ENCODE measurements at places on chromosomes 3 and 15.

DNA sequence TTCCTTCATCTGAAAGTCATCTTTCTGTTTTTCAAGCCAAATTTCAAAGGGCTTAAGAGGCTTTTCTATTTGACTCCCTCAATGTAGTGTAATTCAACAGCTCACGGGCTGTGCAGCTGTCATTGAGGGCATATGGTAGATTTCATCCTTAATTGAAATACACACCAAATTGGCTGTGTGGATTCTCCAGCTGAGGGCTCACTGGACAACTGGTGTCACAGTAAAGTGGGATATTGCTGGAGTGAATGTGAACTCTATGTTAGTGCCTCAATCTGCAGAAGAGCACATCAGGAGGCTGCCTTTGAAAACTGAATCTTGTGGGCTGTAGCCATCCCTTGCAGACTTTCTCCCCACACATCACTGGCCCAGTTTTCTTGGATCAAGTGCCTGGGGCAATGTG, 120.1 kb downstream of the GALK2 start:
- no peak for DNase-seq

- no peak for DNase-seq
These were observed 64.9 kb upstream of the SELENOK start for GRCh38 chr3:53956586-53956985.

- no peak for DNase-seq
These were observed 57.2 kb downstream of the CHSY1 start for GRCh38 chr15:101194546-101195125.

GRCh38 chr15:37097144-37097919, 3.0 kb downstream of the MEIS2 start:
- no peak for DNase-seq

- DNase-seq, result no peak
These were observed 3.7 kb downstream of the EOMES start for GRCh38 chr3:27718459-27718858.

DNA sequence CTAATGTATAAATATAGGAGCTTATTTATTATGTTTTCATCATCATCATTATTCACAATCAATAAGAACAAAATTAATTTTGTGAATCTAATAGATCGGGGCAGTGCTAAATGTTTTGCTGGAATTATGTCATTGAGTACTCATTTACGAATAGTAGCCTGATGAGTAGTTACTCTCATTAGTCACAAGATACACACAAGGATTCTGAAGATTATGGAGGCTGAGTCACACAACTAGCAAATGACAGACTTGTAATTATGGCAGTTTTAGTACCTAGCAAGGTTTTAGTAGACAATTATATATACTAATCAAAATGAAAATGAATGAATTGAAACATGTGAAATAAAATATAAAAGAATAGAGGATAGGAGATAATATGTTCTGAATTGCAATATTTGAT, 954.2 kb downstream of the CADM2 start:
- DNase-seq, result no peak

GRCh38 chr3:31106204-31106603, 211.7 kb upstream of the GADL1 start:
- DNase-seq, result no peak

- DNase-seq, result no peak
These were observed 220.6 kb downstream of the SLCO3A1 start for GRCh38 chr15:92074101-92074500.

GRCh38 chr15:38176155-38176554, 76.5 kb upstream of the SPRED1 start:
- no peak for DNase-seq

DNA sequence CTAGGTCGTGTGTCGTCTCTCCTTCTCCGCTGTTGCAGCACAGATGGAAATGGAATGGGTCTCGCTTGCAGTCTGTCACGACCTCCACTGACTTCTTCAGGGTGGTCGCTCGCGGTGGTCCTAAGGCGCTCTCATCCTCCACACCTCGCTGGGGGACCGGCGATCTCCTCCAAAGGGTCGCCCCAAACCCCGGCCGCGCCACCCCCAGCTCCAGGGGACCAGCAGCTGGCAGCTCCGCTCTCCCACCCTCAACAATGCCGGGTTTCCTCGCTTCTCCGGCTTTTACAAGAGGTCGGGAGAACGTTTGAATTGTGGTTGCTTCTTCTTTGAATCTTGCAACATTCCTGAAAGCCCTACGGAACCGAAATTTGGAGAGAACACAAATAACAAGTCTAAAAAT, 25.9 kb downstream of the SERP1 start:
- no peak for DNase-seq

DNA sequence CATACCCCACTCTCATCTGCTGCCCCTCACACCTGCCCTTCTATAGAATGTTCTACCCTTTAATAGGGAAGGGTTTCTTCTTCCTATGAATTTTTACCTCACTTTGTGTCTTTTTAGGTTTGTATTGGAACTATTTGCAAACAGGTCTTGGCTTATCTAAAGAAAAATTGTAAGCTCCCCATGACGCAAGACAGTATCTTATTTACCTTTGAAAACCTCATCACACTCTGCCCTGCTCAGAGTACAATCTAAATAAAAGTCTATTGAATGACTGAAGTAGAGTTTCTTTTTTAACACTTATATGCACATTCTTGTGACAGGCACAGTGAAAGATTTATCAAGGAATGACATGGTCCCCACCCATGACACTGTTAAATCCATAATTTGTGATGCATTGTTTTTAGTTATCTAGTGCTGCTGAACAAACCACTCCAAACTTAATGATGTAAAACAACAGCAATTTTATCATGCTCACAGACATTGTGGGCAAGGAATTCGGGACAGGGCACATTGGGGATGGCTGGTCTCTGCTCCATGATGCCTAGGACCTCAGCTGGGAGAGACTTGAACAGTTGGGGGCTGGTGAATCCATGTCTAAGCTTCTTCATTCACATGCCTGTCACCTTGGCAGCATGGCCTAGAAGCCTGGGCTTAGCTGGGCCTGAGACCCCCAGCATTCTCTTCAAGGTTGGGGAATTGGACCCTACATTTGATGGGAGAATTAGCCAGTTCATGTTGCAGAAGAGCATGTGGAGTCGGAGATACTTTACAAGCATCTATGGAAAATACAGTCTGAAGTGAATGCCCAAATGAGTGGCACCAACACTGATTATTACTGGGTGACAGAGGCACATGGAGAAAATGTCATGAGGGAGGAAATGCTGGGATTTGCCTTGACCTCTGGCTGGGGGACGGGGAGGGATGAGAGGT, 252.2 kb upstream of the CTDSPL start:
- no peak for DNase-seq

DNA sequence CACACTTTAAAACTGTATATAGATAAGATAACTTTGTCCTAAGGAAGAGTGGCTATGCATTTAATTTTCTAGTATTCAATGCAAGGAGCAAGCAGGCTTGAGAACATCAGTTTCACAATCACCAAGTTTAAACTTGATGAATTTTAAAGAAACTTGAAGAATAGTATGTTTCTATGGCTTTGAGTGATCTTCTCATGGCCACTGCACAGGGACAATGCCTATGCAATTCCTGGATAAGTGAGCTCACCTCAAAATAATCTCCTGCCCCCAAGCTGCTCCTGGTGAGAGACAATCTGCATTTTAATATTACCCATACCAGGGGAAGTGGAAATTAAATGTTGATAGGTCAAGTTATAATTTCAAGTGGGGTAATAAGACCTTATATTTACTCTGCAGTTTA, 376.6 kb upstream of the CBLB start:
- no peak for DNase-seq

GRCh38 chr3:196159952-196160804, 51.0 kb downstream of the ZDHHC19 start:
- DNase-seq, result no peak

GRCh38 chr3:179410331-179410730, 40.9 kb downstream of the GNB4 start:
- no peak for DNase-seq

GRCh38 chr3:40753291-40753770, 228.6 kb downstream of the ZNF621 start:
- no peak for DNase-seq

DNA sequence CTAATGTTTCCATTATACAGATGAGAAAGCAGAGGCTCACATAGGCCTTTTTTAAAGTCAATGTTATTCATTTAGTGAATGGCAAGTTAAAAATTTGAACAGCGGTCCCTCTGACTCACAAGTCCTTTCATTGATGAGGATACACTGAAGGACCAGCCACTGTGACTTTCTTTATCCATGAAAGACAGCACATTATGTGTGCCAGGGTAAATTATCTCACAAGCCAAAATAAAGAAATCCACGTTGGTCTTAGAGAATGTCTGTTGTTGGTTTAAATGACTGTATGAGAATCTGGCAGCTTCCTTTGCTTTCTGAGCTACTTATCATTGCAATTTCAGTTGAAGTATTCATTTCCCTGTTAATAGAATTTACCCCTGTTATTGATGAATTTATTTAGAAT, 485.1 kb downstream of the TBL1XR1 start:
- DNase-seq, result no peak

DNA sequence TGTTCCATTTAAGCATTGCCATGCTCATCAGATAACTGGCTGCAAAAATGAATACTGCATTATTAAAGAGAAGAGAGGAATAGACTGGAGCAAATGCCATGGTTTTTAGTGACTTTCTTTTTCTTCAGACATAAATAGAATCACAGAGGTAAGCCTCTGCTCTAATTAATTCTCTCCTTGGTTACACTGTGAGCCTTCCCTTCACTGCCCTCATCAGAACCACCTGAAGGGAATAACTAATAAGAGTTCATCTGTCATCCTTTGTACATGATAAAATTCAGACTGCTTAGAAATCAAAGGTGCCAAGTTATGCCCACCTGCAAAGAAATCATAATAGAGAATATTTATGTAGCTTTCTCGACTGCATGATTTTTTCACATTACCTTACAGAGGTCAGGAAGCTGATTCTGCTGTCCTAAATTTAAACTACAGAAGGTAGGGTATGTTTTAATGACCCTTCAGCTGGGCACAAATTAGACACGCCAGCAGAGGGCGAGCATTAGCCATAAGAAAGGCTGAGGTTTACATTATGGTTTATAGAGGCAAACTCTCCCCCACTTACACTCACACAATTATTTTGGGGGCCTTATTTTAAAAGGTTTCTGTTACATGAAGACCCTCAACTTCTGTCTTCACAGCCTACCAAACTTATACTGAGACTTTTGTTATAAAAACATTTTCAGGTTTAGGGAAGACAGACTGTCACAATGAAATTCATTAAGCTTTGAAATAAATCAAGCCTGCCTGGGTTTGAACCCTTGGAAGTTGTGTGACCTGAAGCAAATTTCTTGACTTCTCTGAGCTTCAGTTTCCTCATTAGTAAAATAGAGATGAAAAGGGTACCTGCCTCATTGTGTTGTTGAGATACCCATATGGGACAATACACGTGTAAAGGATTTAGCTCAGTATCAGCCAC, 15.3 kb upstream of the UNC13C start:
- DNase-seq, result no peak

DNA sequence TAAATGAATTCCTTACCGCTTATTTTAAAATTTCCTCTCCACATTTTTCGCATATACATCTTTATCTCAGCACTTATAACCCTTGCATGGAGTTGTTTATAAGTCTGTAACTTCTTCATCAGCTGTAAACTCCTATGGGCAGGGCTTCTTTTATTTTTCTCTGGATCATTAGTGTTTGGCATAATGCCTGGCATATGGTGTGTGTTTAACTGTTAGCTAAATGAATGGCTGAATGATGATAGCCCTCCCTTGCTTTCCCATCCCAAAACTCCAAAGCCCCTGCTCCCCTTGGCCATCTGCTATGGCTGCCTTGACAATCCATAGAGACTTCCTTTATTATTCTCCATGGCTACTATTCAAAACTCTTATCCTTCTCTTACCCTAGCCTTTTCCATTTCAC, 48.1 kb upstream of the SEMA6D start:
- DNase-seq, result no peak

- DNase-seq, result no peak
These were observed 286.6 kb downstream of the ZBTB20 start for GRCh38 chr3:114860531-114860930.

GRCh38 chr3:192684151-192684550, 43.2 kb downstream of the FGF12 start:
- no peak for DNase-seq

DNA sequence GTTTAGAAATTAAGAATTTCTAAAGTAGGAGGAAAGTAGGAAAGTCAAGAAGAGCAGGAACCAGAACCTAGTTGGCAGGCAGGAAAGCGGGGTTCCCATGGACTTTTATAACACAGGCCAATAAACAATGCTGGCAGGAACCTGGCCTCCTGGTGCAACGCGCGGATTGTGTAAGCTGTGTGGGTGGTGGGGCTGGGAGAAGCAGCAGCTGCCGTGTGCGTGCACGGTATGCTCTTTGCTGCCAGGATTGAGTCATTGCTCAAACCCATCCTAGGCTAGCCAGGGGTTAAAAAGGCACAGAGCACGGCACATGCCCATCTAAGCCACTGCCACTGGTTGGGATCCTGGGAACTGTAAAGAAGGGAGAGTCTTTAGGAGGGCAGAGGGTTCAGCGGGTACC, 209.9 kb upstream of the RGMA start:
- DNase-seq, result no peak

GRCh38 chr15:41772720-41773331, 1.5 kb upstream of the MAPKBP1 start:
- no peak for DNase-seq

GRCh38 chr3:47245271-47245670, 37.3 kb downstream of the KIF9 start:
- DNase-seq, result no peak
